ENCODE measurements at places on chromosomes 12 and 14.

DNA sequence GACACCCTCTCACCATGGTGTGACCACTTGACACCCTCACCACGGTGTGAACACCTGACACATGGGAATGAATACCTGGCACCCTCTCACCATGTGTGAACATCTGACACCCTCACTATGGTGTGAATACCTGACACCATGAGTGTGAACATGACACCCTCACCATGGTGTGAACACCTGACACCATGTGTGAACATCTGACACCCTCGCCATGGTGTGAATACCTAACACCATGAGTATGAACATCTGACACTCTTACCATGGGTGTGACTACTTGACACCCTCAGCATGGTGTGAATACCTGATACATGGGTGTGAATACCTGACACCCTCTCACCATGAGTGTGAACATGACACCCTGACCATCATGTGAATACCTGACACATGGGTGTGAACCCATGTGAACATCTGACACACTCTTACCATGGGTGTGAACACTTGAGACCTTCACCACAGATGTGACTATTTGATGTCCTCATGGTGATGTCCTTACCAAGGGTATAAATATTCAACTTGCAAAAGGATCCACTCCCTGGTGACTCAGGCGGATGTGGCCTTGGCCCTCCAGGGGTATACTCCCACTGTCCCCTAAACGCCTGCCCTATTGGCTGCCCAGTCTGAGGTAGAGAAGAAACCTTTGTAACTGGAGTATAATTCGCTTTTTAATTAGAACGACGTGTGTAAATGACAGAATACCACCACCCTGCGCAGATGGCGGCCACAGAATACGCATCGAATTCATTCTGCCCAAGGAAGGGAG is 29.1 kb downstream of the RFLNA start:
- DNase-seq, result no peak

DNA sequence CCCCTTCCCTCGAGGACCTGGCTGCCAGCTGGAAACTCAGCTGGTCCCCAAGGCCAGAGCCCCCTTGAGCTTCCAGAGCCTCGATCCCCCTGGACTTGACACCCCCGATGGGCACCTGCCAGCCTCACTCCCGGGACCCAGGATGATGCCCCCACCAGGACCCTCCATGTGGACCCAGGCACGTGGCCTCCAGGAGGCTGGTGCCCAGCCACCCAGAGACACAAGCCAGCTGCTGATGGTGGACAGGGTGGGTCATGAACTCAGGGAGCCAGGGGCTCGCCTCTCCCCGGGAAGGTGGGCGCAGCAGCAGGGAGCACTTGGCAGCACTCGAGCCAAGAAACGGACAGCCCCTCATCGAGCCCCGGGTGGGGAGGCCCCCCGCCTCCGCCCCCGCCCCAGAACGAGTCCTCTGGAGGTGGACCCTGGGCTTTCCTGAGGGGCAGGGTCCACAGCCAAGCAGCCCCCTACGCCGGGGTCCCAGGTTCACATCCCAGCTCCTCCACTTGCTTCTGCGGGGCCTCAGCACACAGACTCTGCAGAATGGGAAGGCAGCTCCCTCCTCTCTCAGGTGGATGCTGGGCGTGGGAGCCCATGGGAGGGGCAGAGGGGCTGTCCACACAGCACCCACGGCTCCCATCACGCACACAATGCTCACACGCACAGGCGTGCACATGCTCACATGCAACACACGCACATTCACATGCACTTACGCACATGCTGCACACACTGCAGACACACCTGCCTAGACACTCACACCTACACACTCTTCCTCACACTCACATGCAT is 12.1 kb downstream of the C14orf180 start:
- no peak for DNase-seq

GRCh38 chr12:19894050-19894449 is 454.8 kb downstream of the AEBP2 start:
- DNase-seq, result no peak

- no peak for DNase-seq
Observed at GRCh38 chr12:34397591-34398365, 375.5 kb downstream of the ALG10 start.
